Panc1 (cell line): ENCODE measurements at places on chromosomes 2 and 18.

- H3K36me3 ChIP-seq, result no peaks in the 10 kb centered on the region
- DNase-seq, result peak; percentile 24
- H3K27ac ChIP-seq, result no peak overlapping the region
- no peak overlapping the region for H3K4me3 ChIP-seq
- H3K27me3 ChIP-seq, result no peaks in the 10 kb centered on the region
These were observed 582.4 kb upstream of the RAB6C start for GRCh38 chr2:129396980-129397599.

GRCh38 chr18:68172842-68173549 is 541.9 kb downstream of the TMX3 start:
- no peak for DNase-seq
- H3K27ac ChIP-seq, result no peak overlapping the region
- H3K4me1 ChIP-seq, result no peaks in the 10 kb centered on the region
- no peaks in the 10 kb centered on the region for H3K27me3 ChIP-seq
- no peaks in the 10 kb centered on the region for H3K36me3 ChIP-seq
- no peak overlapping the region for H3K4me3 ChIP-seq

- no peaks in the 10 kb centered on the region for H3K36me3 ChIP-seq
- no peaks in the 10 kb centered on the region for H3K4me1 ChIP-seq
- H3K27ac ChIP-seq, result no peak overlapping the region
- no peaks in the 10 kb centered on the region for H3K27me3 ChIP-seq
These were observed 546.8 kb downstream of the TNS1 start for GRCh38 chr2:217456016-217456415.

GRCh38 chr2:70987386-70987785 is 7.3 kb downstream of the TEX261 start:
- H3K36me3 ChIP-seq, result no peaks in the 10 kb centered on the region; the same call in 1 of the 2 replicates
- H3K4me1 ChIP-seq, result no peaks in the 10 kb centered on the region
- no peak overlapping the region for H3K4me3 ChIP-seq

- H3K27me3 ChIP-seq, result no peaks in the 10 kb centered on the region
- DNase-seq, result no peak
- no peaks in the 10 kb centered on the region for H3K4me1 ChIP-seq
- H3K27ac ChIP-seq, result no peak overlapping the region
- H3K4me3 ChIP-seq, result no peak overlapping the region
These were observed 47.0 kb downstream of the SLC9A4 start for GRCh38 chr2:102520009-102520408.

GRCh38 chr18:42183746-42184145 is 228.7 kb downstream of the PIK3C3 start:
- no peaks in the 10 kb centered on the region for H3K36me3 ChIP-seq
- no peaks in the 10 kb centered on the region for H3K27me3 ChIP-seq
- H3K4me1 ChIP-seq, result no peaks in the 10 kb centered on the region
- H3K4me3 ChIP-seq, result no peak overlapping the region
- no peak for DNase-seq
- no peak overlapping the region for H3K27ac ChIP-seq

GRCh38 chr2:237861875-237862527 is 2.6 kb downstream of the RAMP1 start:
- no peak for DNase-seq
- no peaks in the 10 kb centered on the region; the same call in 1 of the 2 replicates for H3K27me3 ChIP-seq
- H3K4me1 ChIP-seq, result peaks cover 52% of the 10 kb centered on the region
- H3K4me3 ChIP-seq, result no peak overlapping the region
- peak overlapping the region; percentile 59; the same call in 1 of the 2 replicates for H3K27ac ChIP-seq

DNA sequence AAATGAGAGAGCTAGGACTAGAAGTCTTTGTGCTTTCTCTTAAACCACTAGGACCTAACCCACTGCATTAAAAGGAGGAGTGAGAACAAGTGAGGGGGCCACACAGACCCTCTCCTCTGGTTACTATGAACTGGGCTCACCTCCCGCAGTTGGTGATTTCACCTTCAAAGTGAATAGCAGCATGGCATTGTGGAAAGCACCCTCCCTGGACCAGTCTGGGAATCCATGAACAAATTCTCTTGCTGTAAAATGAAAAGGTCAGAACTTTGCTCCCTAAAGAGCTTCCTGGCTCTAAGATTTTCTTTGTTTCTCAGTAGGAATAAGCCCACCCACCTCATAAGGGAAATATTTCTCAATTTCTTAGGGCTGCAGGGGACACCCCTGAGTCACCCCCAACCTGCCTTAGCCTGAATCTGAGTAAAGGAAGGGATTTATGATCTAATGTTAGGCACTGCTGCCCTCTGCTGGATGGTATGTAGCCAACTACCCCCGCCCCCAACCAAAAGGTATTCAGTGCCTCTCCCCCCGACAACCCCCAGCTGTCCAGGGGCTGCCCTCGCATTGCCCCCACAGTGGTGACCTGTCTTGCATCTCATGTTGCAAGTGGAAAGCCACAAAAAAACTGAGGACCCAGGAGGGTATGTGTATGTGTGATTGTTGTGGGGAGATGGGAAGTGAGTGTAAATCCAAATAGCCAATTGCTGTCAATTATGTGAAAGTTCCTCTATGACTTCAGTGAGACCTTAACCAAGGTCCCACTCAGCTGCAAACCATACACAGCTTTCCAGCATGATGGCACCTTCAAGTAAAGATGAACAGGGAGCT is 230.9 kb upstream of the SLC14A2 start:
- H3K36me3 ChIP-seq, result no peaks in the 10 kb centered on the region
- H3K27ac ChIP-seq, result no peak overlapping the region
- H3K27me3 ChIP-seq, result no peaks in the 10 kb centered on the region
- H3K4me1 ChIP-seq, result no peaks in the 10 kb centered on the region
- DNase-seq, result peak; percentile 10

- H3K4me1 ChIP-seq, result no peaks in the 10 kb centered on the region
- H3K36me3 ChIP-seq, result no peaks in the 10 kb centered on the region
- no peaks in the 10 kb centered on the region for H3K27me3 ChIP-seq
- no peak overlapping the region for H3K27ac ChIP-seq
- DNase-seq, result no peak
These were observed 448.9 kb upstream of the ETAA1 start for GRCh38 chr2:66948234-66948633.

DNA sequence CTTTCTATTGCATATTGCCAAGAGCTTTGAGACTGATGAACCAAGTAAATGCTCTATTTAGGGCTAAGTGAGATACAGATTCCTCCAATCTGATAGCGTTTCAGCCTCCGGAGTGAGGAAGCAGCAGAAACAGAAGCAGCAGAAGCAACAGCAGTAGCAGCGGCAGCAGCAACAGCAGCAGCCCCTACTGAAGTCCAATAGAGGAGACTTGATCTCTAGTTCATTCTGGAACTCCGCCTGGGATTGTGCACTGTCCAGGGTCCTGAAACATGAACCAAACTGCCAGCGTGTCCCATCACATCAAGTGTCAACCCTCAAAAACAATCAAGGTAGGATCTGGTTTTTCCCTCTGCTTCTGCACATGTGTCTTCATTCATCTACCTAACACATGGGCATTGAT is at the start of gene DPP10:
Gene DPP10, plus strand, starts transcription at position 132 of the 400 bp plus-strand sequence.
- no peaks in the 10 kb centered on the region for H3K36me3 ChIP-seq
- no peak within 1 kb of the TSS for H3K27ac ChIP-seq
- no peaks in the 10 kb centered on the region for H3K27me3 ChIP-seq
- no peaks in the 10 kb centered on the region for H3K4me1 ChIP-seq
- H3K4me3 ChIP-seq, result no peak within 1 kb of the TSS
- DNase-seq, result no peak

DNA sequence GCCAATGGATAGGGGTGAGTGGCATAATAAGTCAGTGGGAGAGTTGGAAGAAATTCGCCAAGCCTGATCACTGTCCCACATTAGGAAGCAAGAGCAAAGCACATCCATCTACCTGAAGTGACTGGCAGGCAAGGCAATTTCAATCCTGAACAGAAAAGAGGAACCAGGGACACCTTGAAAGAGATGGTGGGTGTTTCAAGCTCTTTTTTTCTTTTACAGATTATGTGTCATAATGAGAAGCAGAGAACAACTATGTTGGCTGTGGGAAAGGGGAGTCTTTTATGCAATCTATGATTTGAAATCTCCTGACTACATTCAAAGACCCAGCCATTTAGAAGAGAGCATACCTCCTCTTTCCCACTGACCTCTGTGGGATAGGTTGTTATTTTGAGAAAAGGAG is 63.5 kb downstream of the TGIF1 start:
- H3K4me3 ChIP-seq, result no peak overlapping the region
- peaks cover 55% of the 10 kb centered on the region for H3K4me1 ChIP-seq
- peak overlapping the region; percentile 100 for H3K27ac ChIP-seq
- no peak for DNase-seq

GRCh38 chr2:198322275-198322674 is 517.9 kb downstream of the PLCL1 start:
- no peak overlapping the region for H3K4me3 ChIP-seq
- H3K27ac ChIP-seq, result no peak overlapping the region
- peaks cover 20% of the 10 kb centered on the region for H3K27me3 ChIP-seq
- DNase-seq, result no peak
- H3K36me3 ChIP-seq, result no peaks in the 10 kb centered on the region; the same call in 1 of the 2 replicates
- no peaks in the 10 kb centered on the region for H3K4me1 ChIP-seq
